GM18507 (cell line): ENCODE measurements at places on chromosomes 2 and 18.
A peak's percentile ranks its signal among the peaks of the same experiment; 100 is the strongest.

DNA sequence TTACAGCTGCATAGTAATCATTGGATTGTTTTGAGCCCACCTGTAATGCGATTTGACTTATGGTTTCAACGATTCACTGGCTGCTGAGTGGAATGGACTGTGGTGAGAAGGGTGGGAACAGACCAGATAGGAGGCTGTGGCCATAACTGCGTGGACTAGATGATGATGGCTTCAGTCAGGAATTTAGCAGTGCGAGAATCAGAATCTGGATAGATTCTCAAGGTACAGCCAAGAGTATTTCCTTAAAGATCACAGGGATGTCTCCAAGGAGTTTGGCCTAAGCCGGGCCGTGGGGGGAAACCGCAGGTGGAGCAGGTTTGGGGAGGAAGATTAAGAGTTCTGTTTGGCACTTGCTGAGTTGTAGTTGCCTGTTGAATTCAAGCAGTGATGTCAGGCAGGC lies 44.0 kb upstream of the CHMP1B start:
- no peak for DNase-seq

- DNase-seq = no peak
Measured at GRCh38 chr2:69345434-69345833, 41.6 kb downstream of the GFPT1 start.

DNA sequence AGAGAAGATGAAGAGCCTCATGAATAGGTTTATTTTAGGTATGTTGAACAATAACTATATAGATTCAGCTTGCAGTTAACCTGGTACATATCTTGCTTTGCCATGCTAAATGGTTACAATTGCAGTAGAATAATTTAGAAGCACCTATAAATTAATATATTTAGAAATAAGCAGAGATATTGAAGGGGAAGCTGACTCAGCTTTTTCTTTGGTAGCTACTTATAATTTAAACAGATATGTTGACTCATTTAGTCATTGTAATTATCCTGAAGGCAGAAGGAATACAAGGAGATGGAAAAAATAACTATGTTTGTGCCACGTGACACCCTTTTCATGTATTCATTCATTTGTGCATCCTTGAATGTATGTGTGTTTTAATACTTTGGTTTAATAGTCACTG lies 755.5 kb downstream of the SUCLG1 start:
- no peak for DNase-seq

GRCh38 chr18:59725142-59725541 lies 27.9 kb upstream of the CCBE1 start:
- DNase-seq = no peak

- no peak for DNase-seq
Measured at GRCh38 chr2:605674-606608, 71.3 kb downstream of the TMEM18 start.

- DNase-seq = no peak
Measured at GRCh38 chr2:120577721-120578295, 157.9 kb upstream of the GLI2 start.

GRCh38 chr2:121148481-121148880 lies 136.5 kb downstream of the TFCP2L1 start:
- DNase-seq = no peak

DNA sequence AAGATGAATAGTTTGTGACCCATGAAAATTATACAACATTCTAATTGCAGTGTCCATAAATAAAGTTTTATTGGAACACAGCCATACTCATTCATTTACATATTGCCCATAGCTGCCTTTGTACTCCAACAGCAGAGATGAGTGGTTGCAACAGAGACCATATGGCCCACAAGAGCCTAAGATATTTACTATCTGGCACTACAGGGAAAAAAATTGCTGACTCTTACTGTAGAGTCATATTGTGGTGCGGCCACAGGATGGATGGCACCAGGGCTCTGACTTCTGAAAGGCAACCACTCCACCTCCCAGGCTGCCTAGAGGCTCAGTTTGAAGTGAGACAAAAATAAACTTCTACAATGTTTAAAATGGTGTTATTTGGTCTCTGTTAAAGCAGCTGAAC lies 404.0 kb upstream of the ATP5MC3 start:
- no peak for DNase-seq

GRCh38 chr2:132560562-132560961 lies 109.4 kb downstream of the LYPD1 start:
- DNase-seq = no peak

DNA sequence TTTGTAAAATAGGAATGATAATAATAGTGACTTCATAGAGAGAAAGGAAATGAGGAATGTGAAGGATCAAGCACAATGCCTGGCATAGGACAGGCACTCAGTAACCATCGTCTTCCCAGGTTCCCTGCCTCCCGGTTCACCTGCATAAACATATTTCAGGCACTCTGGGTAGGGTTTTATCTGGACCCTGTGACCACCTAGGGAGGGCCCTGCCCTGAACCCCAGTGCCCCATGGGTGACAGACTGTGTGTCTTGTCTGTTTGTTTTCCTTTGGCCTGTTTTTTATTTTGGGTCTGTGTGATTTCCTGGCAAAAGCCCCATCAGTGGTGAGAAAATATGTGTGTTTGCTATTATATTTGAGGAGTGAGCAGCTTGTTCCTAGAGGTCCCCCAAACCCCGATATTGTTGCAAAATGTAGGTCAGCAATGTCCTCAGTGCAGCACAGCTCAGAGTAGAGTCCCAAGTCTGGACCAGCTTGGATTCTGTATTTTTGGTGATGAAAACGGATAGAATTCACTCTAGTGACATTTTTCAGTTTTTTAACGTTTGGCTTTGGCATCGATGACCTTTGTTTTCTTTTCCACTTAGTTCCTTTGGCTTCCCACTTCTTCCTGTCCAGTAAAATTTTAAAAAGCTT lies 9.6 kb upstream of the NT5C1B start:
- no peak for DNase-seq

GRCh38 chr2:36360063-36360462 lies 4.5 kb downstream of the CRIM1 start:
- DNase-seq = no peak

- DNase-seq = no peak
Measured at GRCh38 chr2:84878896-84879583, 1.8 kb downstream of the TRABD2A start.

DNA sequence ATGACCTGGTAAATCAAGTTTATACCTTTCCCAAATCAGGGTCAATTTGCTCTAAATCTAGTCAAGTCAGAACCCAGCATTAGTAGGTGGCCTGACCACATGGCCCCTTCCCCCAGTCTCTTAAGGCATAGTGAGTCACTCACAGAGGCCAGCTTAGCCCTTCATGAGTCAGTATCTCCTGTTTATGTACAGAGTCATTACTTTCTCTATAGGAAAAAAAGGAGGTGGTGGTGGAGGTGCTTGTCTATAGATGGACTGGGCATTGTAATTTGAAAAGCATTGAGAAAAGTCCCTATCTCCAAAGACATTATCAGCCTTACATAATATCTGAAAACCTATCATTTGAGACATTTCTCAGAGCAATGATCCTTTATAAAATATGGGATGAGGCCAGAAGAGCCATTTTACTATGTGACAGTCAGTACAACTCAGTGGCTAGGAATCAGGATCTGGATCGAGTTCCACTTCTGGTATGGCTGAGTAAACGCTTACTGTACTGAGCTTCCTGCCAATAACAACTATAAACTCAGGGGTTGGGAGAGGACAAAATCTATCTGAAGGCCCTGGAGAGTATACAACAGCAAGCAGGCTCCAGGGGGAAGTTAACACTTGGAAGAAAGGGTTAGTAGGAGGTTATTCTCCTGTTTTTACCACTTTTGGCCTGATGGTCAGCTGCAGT lies 22.5 kb upstream of the SIGLEC15 start:
- no peak for DNase-seq

GRCh38 chr2:121897335-121897970 lies 142.0 kb downstream of the TSN start:
- DNase-seq = peak; percentile 12

- DNase-seq = no peak
Measured at GRCh38 chr2:70767699-70768589, at the start of gene ADD2. Gene ADD2 (minus strand): TSS chr2:70768200. CDS start chr2:70706408, 61,792 bp downstream.

DNA sequence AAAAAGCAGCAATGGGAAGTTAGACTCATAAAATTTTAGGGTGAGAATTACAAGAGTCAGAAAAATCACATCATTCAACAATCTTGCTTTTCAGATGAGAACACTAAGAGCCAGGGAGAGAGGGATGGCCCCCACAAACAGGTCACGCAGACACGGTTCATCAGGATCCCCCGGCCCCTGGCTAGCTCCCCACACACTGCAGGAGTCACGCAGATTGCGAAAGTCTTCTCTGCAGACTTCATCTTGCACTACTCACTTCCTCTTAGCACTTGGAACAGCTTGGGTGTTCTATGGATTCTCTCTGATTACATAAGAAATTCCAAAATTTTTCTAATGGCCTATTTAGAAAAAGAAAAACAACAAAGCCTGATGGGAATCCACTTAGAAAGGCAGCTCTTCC lies 21.6 kb upstream of the SULT1C2 start:
- no peak for DNase-seq

GRCh38 chr2:3532941-3533340 lies 13.6 kb upstream of the ADI1 start:
- DNase-seq = no peak

- no peak for DNase-seq
Measured at GRCh38 chr2:86319700-86320580, 17.5 kb downstream of the REEP1 start.

DNA sequence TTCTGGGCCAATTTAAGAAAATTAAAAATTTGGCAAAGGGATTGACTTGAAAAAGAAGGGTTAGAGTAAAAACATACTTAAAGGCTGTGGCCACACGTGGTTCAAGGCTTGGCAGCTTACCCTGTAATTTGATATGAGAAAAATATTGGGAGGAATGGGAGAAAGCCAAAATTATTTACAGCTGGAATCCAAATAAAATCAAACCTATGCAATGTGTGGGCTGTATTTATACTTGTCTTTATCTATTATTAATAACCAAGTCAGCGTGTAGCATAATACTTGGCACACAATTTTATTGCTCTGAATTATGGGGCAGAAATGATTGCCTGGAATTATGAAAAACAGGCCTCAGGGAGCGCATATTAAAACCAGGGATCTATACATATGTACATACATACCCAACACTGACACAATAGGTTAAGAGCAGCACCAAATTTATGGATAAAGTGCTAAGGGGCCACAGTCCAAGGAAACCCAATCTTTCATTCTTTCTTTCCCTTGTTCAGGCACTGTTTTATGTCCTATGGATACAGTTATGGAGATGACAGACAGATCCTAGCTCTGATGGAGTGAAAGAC lies 35.6 kb downstream of the FAM124B start:
- DNase-seq = no peak

DNA sequence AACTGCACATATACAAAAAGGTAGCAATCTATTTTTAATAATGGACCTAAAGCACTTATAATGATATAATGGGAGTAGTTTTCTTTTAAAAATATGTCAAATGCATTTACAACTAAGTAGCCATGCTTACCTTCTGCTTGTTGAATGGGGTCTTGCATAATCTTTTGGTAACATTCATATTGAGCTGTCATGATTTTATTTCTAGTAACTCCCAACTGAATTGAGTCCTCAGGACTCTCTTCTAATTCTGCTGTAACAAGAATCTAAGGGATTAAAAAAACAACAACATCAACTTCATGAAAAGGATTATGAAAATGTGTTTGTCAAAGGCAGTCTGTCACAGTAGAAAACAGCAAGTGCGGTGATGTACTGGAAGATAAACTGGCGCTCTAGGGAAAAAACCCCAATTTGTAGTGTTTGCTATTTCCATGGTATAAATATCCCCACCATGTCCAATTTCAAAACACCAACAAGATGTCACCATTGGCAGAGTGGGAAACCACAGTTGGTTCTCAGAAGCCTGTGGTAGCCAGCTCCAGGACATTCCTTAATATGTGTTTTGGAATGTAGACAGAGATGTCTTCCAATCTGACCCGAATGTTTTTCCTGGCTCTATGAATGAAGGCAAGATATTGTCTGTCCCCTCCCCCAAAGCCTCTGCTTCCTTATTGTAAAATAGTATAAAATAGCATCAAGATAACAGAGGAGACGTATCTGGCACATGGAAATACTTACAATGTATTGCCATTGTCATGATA lies 64.8 kb downstream of the CALCRL start:
- no peak for DNase-seq

GRCh38 chr2:19764998-19765397 lies 136.8 kb downstream of the TTC32 start:
- no peak for DNase-seq

GRCh38 chr2:239358062-239358754 lies 42.6 kb downstream of the HDAC4 start:
- DNase-seq = no peak

DNA sequence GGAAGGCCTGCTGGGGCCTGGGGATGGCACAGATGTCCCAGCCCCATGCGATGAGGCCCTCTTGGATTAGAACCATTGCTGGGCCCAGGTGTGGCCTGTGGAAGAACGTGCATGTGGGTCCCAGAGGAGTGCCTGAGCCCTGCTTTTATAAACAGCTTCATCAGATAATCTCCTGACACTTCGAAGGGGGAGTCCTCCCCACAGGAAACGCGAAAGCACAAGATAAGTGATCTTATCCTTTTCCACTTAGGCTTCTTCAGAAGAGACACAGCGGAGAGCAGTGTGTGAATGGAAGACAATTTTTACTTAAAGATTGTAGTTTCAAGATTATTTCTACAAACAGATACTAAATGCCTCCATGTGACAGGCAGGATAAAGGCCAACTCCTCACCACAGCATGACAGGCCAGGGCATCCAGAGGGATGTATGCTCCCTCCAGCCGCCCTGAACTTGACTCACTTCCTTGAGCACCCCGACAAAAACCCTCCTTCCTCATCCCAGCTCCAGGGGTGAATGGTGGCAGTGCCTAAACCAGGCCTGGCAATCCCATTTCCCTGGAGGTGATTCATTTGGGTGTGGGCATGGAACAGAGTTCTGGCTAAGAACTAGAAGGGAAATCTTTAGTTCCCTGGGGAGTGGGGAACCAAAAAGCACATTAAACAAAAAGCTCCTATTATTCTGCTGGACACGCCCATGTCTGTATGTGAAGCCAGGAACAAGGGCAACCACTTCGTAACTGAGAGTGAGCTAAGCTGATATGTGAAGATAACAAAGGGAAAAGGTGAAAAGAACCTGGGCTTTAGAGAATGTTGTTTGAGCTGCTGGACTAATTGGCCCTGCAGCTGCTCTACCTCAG lies 56.2 kb upstream of the TMEM163 start:
- no peak for DNase-seq

GRCh38 chr2:234580686-234581085 lies 83.8 kb upstream of the ARL4C start:
- no peak for DNase-seq
